ENCODE measurements at places on chromosomes 4 and X.

GRCh38 chr4:110907801-110908313 lies 285.0 kb upstream of the PITX2 start:
- no peak for DNase-seq

DNA sequence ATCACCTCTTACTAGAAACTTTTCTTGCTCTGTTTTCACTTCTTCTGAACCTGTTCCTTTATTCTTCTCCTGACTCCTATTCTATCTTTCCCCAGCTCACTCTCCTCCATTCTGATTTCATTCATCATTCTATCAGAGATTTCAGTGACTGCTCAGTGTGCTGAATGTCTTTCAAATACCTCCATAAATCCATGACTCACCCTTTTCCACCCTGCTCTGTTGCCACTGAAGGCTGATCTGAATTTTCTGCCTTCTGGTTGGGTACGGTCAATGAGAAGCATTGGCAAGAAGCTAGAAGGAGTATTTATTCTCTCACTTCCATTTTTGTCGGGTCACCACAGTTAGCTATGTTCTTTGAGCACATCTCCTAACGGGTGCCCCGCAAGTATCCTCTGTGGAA lies 265.9 kb downstream of the CBLL2 start:
- no peak for DNase-seq

DNA sequence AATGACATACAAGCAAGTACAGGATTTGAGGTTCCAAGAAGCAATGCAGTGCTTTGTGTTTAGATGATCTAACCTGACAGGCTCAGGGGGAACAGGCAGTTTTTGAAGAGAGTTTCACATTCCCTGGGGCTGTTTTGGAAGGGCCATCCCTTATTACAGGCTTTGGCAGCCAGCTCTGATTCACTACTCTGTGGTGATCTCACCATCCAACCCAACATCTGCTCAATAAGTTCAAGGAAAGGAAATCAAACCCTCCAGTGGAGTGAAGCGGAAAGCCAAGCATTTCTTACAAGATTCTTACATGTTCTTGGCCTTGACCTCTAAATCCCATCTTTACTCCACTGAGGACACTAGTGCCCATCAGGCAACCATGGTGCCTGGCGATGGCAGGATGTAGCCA lies 7.5 kb downstream of the IDS start:
- no peak for DNase-seq

DNA sequence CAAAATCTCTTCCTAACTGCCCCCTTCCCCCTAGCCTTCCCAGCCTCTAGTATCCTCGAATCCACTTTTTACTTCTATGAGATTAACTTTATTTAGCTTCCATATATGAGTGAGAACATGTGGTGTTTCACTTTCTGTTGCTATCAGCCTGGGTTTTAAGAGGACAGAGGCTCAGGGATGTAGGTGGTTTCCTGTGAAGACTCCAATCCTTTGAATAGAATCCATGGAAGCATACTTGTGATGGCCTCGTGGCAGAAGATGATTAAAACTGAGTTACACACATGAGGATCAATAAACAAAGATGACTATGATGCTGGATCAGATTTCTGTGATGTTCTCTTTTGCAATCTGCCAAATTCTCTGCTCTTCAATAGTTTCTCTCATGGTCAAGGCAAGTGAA lies 29.8 kb downstream of the CD99L2 start:
- DNase-seq: no peak

GRCh38 chr4:151644622-151645021 lies 116.2 kb downstream of the GATB start:
- DNase-seq: no peak

DNA sequence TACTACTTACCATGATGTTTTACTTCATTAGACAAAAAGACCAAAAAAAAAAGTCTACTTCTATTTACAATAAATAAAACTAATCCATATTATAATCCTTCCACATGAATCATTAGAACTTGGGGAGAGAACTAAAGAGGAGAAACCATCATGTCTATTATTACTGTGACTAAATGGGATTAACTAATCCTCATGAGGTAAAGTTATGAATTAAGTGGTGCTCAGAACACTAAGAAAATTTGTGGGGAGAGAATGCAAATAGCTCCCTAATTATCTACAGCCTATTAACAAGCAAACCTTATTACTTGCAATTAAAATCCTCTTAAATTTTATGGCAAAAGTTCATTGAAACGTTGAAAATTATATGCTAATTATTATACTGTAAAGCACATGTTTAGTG lies 68.8 kb downstream of the MAB21L2 start:
- DNase-seq: no peak

- DNase-seq: no peak
These were observed 700.7 kb downstream of the PCDH18 start for GRCh38 chr4:136831553-136831952.

- no peak for DNase-seq
These were observed 78.5 kb upstream of the TAB3 start for GRCh38 chrX:30967516-30967915.

- DNase-seq: no peak
These were observed 247.7 kb upstream of the ARSJ start for GRCh38 chr4:114226968-114227760.

DNA sequence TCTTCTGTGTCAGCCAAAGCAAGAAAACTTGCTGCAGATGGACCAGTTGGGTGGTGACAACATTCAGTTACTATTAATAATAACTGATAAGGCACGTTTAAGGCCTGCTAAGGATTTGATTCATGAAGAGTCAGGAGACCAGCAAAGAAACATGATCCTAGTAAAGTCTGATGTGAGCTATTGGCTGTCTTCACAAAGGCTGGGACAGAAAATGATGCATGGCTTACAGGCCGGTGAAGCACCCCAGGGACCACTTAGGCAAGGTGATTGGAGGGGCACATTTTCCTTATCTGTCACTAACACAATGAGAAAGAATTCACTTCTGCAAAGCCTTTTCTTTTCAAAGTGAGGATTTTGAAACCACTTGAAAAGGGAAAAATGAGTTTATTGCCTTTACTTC lies 65.4 kb upstream of the TRPC3 start:
- no peak for DNase-seq

DNA sequence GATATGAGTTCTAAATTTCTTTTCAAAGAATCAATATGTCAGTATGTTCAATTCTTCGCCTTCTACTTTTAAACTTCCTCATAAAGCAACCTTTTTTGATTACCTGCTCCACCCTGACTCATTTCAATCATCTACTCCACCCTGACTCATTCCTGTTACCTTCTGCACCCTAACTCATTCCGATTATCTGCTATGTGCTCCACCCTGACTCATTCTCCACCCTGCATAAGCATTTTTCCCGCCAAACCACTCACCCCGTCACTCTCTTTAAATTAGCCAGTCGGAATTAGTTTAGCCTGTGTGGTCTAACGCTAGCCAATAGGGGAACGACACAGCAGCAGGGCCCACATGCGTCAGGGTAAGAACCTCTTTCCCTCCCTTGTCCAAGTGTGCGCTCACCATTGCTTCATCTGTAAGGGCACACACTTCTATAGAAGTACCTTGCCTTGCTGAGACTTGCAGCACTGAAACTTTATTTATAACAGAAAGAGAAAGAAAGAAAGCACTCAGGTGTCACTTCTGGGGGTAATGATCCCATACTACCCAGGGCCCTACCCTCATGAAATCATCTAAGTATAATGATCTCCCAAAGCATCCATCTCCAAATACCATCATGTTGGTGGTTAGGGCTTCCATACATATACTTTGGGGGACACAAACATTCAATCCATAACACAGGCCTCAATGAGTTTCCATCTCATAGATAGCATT lies 875.2 kb downstream of the RAPGEF2 start:
- DNase-seq: no peak

- DNase-seq: no peak
These were observed 68.6 kb downstream of the RXFP1 start for GRCh38 chr4:158590306-158590705.

GRCh38 chr4:26083987-26084386 lies 170.0 kb downstream of the SMIM20 start:
- no peak for DNase-seq

DNA sequence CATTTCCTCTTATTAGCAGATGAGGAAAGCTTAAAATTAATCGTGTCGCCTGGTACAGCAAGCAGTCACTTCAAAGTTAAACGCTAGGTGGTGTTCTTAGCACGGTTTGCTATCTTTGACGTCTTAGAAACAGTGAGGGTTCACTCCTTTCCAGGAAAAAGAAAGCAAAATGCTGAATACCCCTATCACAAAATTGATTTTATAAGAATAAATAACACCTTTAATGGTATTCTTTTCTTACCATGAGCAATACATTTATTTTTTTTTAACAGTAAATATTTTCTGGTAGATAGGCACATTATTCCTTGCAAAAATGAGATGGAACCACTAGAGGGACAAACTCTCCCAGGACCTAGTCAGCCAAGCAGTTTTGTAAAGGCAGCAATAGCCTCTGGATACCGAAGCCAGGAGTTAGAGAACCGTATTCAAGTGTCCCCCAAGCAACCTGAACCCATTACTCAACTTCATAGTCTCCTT lies 153.9 kb downstream of the KDR start:
- no peak for DNase-seq

DNA sequence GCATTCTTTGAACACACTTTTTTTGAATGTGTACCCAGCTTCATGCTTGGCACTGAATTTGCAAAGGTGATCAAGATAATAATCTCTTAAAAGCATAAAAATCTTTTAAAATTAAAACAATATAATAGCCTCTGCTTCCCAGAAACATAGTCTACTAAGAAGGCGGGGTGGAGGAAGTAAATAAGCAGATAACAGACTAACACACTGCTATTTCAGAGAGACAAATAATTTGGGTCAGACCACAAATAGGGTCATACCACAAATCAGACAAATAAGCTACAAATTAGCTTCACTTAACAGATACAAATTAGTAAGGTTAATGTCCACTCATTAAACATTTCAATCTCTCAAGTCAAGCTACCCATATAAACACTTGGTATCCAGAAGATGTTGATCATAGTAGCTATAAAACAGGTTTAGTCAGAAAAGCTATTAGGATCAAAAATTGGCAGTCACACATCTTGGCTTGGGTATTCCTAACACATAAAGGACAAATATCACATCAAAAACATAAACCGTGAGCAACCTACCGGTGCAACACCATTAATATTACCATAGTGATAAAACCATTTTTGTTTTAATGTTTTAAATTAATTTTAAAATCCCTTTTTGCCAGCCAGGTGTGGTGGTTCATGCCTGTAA lies 47.3 kb downstream of the PPP3CA start:
- no peak for DNase-seq

DNA sequence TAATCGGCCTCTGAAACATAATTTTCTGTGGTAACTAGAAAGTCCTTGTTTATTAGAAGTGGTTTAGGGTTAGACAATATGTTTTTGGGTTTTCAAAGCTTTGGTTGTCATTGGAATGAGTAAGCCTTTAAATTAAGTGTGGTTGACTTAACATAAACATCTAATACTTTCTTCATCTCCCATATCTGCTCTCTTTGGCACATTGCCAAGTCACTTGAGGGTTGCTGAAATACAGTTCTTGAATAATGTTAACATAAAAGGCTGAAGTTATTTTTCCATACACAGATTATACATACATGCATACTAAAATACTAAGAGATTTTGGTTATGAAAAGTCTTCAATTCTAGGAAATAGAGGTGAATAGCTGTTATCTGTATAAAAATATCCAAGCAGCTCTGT lies 241.7 kb upstream of the BMP3 start:
- no peak for DNase-seq

- DNase-seq: no peak
These were observed 90.0 kb downstream of the KLHL13 start for GRCh38 chrX:118026631-118027030.

GRCh38 chr4:186904101-186904500 lies 180.4 kb upstream of the FAT1 start:
- no peak for DNase-seq

GRCh38 chr4:131540256-131540655 lies 1608.8 kb upstream of the PCDH10 start:
- no peak for DNase-seq

GRCh38 chrX:81866873-81867272 lies 665.0 kb downstream of the SH3BGRL start:
- DNase-seq: no peak

DNA sequence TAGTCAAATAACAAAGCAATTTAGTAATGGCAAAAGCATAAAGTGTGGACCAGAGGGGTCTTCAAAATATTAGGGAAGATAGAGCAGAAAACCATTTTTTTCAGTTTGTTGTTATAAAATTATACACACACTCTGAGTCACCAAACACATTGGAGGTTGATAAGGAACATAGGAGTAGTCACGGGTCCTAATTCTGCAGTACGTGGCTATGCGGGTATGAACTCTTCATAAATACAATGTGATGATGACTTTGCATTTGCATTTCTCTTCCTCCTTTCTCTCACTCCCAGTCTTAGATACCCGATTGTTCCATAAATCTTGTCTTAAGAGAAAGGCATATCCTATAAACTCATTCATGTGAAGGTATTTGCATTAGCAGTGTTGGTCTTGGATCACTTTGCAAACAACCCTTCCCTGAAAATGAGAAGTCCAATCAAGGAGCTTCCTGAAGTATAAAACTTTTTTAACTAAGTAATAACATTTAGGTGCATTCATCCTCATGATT lies 223.6 kb downstream of the PALLD start:
- no peak for DNase-seq

DNA sequence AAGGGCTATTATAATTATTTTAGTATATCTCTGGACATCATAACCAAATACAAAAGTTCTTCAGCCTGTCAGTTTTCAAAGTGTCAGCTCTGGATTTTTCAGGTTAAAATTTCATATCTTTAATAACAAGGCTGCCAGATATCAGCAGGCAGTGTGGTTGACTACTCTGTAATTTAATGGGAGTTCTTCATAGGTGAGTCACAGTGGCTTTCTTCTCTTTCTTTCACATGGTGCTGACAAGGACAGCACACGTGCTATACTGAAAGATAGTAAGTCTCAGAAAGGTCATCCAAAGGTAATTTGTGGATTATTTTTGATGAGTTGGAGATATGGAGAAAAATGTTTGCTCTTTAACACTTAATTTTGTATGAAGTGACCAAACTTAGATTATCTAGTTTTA lies 43.2 kb downstream of the GALNT7 start:
- DNase-seq: no peak

DNA sequence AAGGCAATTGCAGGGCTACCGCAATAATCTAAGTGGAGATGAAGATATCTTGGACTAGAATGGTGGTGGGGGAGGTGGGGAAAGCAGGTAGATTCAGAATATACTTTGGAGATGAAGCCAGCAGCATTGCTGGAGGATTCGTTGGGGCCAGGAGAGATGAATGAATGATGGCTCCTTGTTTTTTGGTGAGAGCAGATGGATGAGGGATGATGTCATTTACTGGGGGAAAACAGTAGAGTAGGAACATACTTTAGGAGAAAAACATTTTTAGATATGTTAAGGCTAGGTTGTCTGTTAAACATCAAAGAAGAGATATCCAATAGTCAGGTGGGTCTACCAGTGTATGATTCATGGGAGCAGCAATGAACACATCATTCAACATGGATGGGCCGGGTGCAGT lies 5.8 kb downstream of the CCDC110 start:
- no peak for DNase-seq

DNA sequence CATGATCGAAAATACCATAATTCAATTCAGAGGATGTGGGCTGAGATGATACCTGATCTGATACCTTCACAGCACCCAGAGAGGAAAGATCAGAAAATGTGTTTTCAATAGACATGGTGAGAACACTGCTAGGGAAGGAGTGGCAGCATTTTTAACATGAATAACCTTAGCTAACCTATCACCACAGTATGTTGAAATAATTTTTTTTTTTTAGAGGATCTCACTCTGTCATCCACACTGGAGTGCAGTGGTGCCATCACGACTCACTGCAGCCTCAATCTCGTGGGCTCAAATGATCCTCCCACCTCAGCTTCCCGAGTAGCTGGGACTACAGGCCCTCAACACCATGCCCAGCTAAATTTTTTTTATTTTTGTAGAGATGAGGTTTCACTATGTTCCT lies 90.5 kb upstream of the RAPGEF2 start:
- no peak for DNase-seq

GRCh38 chr4:98617358-98618047 lies 40.9 kb downstream of the TSPAN5 start:
- DNase-seq: no peak
